ENCODE measurements at places on chromosomes 12 and 14.

GRCh38 chr14:72512925-72513324, 381.0 kb downstream of the DPF3 start:
- no peaks in the 10 kb centered on the region for H3K4me1 ChIP-seq
- no peaks in the 10 kb centered on the region for H3K27me3 ChIP-seq
- no peaks in the 10 kb centered on the region for H3K36me3 ChIP-seq
- no peak for DNase-seq
- no peak overlapping the region for H3K27ac ChIP-seq

GRCh38 chr14:29062976-29063375, 296.4 kb downstream of the FOXG1 start:
- DNase-seq: no peak
- no peaks in the 10 kb centered on the region for H3K27me3 ChIP-seq
- no peaks in the 10 kb centered on the region for H3K36me3 ChIP-seq
- H3K27ac ChIP-seq: no peak overlapping the region
- no peaks in the 10 kb centered on the region for H3K4me1 ChIP-seq

DNA sequence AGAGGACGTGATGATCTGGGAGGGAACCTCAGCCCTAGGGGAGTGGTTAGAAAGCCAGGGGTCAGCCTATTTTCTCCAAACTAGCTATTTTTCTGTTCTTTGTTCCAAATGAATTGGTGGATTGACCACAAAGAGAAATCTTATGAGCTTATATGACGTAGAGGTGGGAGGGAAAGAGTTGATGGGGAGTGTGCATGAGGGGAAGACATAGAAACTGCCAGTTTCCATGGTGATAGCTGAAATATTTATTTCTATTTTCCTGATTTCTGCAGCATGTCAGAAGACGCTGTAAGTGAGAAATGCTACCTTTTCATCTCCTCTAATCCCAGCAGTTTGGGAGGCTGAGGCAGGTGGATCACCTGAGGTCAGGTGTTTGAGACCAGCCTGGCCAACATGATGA, 51.4 kb upstream of the CISTR start:
- no peaks in the 10 kb centered on the region for H3K36me3 ChIP-seq
- no peak overlapping the region for H3K4me3 ChIP-seq
- DNase-seq: no peak

GRCh38 chr12:120677765-120678473, 9.0 kb upstream of the MLEC start:
- H3K4me1 ChIP-seq: no peaks in the 10 kb centered on the region
- DNase-seq: no peak
- H3K36me3 ChIP-seq: no peaks in the 10 kb centered on the region
- no peak overlapping the region for H3K4me3 ChIP-seq

GRCh38 chr12:47114481-47114892, 34.7 kb upstream of the AMIGO2 start:
- no peaks in the 10 kb centered on the region for H3K27me3 ChIP-seq
- H3K4me1 ChIP-seq: no peaks in the 10 kb centered on the region
- no peak for DNase-seq
- H3K36me3 ChIP-seq: no peaks in the 10 kb centered on the region

Data from colonic mucosa (tissue), 4 donors.